ENCODE measurements at places on chromosomes 12 and 14.

- DNase-seq = no peak
Observed at GRCh38 chr12:117063162-117063911, 35.9 kb downstream of the TESC start.

DNA sequence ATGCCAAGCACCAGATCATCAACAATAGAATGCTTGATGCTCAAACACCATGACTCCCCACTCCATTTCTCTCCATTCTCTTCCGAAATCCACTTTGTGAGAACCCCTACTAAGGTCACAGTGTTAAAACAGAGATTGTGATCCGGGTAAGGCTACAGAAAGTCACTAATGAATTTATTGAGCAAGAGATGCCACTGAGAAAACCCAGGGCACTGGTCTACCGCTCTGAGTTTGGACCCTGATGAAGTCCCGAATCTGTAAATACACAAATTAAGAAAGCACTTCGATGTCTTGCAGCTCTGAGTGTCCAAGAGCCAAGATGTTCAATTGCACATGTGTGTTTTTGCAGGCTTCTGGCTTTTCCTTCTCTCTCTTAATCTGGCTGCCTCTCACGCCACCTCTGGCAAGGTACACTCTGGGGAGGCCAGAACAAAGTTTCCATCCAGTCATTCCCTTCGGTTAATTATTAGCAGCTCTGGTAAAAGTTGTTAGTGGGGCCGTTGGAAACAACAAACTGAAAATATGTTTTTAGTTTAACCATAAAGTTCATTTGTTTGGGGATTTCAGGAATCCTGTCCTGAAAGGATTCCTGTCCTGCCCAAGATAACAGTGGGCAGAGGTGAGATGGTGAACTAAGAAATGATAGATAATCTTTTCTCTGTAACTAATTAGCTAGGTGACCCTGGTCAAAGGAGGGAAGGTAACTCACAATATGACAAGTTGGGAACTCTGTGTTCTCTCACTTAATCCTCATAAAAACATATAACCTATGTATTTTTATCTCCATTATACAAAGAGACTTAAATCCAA lies 75.4 kb downstream of the BTG1 start:
- no peak for DNase-seq

DNA sequence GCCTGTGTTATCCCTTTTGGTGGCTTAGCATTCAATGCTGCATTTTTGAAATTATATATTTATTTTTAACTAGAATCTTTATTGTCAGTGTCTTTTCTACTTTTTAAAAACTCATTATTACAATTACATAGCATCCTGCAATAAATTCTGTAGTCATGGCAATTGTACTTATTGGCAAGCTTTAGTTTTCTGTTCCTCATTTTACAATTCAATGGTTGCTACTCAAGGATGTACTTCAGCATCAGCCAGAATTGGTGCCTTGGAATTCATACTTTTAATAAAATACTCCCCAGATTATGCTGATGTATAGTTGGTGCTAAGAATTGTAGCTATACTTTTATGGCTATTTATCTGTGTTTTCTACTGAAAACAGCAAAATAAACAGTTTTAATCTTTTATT lies 1756.8 kb upstream of the SEL1L start:
- no peak for DNase-seq

DNA sequence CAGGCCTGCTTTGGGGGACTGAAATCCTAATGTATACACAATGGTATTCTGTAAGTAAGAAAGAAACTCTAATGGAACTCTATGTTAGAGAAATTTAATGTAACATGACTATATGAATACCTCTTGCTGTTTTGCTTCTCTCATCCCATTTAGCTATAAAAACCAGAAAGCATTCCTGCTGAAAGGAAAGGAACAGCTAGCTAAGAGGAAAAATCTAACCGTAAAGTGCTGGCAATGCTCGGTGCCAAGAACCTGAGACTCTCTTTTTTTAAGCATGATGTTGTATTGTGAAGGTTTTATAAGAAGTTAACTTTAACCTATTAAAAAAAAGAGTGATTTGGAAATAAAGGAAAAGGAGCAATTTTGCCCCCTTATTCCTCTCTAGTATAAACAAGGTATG lies 75.6 kb upstream of the DACT1 start:
- no peak for DNase-seq

GRCh38 chr12:31801872-31802271 lies 73.1 kb upstream of the AMN1 start:
- no peak for DNase-seq

DNA sequence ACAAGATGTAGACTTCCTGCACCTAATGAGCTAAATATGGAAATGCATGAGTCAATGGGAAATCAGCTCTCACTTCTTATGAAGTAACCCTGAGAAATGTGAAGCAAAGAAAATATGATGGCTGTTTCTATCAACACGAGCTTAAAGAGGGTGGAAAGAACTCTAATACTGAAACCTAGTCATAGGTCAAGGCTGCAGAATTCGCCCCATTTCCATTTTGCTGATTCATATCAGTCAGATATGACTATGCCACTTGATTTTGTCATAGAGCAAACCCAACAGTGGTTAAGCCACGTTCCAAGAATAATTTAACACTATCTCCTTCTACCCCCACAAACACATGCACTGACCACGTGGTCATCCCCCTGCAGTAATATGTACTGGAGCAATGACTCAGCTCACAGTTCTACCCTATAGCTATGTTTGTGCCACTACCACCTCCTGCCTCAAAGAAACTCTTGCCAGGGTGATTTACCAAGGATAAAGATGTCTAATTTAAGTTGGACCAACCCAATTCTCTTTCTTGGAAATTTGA lies 157.5 kb downstream of the TMTC3 start:
- peak; percentile 80 for DNase-seq

GRCh38 chr12:19764408-19764807 lies 325.1 kb downstream of the AEBP2 start:
- no peak for DNase-seq

GRCh38 chr12:124037331-124037730 lies 64.3 kb downstream of the ZNF664 start:
- no peak for DNase-seq

GRCh38 chr12:49903700-49904423 lies at the start of gene FAIM2:
Gene FAIM2 (minus strand): TSS chr12:49903900. CDS start chr12:49903792, 108 bp downstream.
- no peak for DNase-seq

GRCh38 chr12:77571127-77571526 lies 259.6 kb upstream of the NAV3 start:
- DNase-seq = no peak

DNA sequence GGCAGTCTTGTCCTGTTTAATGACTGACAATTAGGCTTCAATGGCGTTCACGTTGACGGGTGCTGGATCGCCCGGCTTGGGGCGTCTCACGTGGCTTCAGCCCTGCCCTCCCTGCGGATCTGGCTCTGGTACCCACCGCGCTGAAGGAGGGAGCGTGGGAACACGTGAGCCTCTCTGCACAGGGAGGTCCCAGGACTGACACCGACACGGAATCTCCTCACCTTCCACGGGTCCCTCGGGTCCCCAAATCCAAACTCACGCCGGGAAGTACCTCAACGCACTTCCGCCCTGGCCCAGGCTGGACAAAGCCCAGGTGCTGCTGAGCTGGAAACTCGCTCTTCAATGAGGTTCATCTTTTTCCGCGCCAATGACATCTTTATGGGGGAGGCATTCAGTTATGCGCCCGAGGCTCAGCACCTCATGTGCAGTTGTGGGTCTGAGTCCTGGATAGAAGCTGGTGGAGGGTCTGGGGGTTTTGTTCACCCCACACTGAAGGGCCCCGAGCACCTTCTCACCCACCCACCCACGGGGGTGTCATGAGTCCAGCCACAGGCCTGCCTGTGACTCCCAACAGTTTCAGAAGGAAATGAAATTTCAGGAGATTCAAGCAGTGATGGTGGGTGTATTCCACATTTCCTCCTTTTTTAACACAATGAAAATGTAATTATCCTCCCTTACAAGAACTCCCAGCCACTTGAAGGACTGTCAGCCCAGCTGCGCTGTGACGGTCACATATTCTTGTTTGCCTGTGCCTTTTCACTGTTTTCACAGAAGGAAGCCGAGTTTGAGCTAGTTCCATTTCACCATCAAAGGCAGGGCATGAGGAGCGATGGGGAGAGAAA lies 251.7 kb upstream of the SFSWAP start:
- DNase-seq = no peak

DNA sequence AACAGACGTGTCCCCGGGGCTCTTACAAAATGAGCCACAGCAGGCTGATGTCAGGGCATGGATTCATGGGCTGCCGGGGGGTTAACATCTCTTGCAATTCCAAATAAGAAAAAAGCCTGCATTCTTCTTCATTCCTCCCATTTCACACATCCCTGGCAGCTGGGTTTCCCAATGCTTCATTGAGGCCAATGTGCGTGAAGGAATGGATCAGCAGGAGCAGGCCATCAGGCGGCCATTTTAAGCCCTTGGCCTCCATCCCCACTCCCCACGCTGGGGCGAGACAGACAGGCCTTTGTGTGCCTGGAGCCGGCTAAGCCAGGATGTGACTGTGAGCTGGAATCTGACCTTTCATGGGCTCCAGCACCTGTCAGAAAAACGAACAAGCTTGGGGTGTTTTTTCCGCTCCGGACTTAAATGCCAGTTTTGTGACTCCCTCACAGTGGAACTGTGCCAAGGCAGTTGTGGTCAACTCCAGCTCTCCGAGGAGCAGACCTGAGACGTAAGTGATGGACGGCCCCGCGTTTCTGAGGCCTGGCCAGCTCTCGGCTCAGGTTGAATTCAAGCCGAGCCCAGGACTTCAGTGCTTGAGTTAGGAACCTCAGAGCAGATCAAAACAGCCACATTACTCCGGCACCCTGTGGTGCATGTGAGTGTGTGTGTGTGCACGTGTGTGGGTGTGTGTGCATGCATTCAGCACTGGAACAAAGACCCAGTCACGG lies 133.1 kb downstream of the TMEM30B start:
- peak; percentile 92 for DNase-seq

All from kidney epithelial cell (primary cell).